KBM-7 (cell line): ENCODE measurements at places on chromosomes 12 and 14.

GRCh38 chr14:31110872-31111271, 84.7 kb upstream of the STRN3 start:
- DNase-seq, result no peak

DNA sequence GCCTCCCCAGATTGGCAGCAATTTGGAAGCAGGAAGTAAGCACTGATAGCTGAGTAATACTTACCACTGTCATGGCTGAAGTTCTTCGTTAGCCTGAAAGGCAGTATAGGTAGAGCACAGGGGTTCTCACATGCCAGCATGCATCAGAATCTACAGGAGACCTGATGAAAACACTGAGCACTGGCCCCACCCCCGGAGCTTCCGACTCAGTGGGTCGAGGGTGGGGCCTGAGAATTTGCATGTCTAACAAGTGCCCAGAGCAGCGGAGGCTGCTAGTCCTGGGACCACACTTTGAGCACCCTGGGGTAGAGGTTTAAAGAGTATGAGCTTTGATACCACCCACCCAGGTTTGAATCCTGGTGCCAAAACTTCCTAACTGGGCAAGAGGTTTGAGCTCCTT, 89.6 kb downstream of the FBXW8 start:
- DNase-seq, result no peak

DNA sequence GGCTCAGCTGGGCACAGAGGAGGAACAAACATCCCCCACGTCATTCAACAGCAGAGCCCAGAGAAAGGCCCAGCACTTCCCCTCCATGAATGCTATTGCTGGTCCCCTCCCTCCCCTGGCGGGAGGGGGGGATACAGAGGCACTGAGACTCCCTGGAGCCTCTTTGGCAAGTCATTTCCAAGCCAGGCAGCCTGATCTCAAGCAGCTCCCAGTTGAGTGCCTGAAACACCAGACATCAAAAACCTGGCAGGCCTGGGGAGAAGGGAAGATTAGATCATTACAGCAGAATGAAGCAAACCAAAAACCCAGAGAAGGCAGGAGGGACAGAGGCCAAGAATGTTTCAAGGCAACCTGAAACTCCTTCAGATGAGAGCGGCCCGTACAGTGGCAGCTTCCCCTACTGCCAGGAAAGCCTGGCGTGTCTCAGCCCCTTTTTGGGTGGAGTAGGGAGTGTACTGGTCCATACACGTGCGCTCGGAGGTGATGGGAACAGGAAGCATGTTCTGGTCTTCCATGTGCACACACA, 92.1 kb downstream of the LRRC74A start:
- DNase-seq, result peak; percentile 25

- no peak for DNase-seq
These were observed 6.6 kb upstream of the SMIM10L1 start for GRCh38 chr12:11164384-11164783.

DNA sequence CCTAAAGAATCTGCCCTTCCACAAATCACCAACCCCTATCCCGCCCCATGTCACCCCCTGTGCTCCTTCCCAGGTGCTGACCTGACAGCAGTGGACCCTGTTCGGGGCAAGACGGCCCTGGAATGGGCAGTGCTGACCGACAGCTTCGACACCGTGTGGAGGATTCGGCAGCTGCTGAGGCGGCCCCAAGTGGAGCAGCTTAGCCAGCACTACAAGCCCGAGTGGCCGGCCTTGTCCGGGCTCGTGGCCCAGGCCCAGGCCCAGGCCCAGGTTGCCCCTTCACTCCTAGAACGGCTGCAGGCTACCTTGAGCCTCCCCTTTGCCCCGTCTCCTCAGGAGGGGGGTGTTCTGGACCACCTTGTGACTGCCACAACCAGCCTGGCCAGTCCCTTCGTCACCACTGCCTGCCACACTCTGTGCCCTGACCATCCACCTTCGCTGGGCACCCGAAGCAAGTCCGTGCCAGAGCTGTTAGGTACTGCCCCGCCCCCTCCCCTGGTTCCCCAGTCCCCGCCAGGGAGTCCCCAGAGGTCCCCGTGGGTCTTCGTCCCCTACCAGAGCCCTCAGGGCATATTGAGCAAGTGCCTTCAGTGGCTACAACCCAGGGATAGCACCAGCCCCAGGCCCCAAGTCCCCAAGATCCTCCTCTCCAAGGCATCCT, 2.7 kb downstream of the ANKRD33 start:
- no peak for DNase-seq

DNA sequence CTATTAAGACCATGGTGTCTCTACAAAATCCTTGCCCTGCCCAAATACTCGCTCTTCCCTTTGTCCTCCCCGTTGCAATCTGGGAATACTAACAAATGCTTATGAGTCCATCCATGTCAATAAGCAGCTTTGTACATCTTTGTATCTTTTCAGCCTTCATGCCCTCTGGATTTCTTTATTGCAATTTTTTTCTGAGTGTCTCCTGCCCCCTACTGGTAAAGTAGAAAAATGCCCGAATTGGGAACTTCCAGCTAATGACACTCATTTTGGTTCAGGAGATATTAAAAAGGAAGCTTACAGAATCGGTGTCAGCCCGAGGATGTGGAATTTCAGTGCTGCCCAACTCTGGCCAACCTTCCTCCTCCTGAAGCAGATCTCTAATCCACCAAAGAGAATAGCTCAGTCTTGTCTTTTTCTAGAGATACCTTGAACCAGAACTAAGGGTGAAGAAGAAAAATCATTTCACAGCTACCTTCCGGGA, 46.0 kb downstream of the SH2B3 start:
- peak; percentile 91 for DNase-seq

- DNase-seq, result no peak
These were observed 22.1 kb upstream of the CEP170B start for GRCh38 chr14:104843006-104843405.

DNA sequence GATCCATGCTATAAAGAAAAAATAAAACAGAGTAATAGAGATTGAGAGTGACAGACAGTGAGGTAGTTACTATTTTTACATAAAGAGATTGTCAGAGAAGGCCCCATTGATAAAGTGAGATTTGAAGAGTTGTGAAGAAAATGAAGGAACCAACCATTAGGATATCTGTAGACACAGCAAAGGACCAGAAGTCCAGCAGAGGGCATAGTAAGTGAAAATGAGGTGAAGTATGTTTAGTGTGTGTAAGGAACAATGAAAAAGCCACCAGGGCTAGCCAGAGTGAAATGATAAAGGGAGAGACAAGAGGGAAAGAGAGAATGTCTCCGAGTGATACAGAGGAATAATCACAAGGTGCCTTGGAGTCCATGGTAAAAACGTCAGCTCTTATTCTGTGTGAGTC, 411.0 kb downstream of the NELL2 start:
- DNase-seq, result no peak
